NCI-H446 (cell line): ENCODE measurements at places on chromosomes 13 and 19.

DNA sequence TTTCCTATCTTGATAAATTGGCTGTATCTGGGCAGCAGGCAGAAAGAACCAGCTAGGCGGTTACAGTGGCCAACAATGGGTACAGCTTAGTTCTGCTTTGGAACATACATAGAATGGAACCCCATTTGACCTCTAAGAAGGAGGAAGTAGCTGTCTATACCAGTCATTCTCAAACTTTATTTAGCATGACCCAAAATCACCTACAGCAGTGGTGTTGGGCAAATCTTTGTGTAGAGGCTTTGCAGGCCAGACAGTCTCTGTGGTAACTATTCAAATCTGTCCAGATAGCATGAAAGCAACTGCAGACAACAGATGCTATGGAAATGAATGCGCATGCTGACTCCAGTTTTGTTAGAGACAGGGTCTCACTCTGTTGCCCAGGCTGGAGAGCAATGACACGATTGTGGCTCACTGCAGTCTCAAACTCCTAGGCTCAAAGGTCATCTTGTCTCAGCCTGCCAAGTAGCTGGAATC, 12.0 kb upstream of the KCNC3 start:
- DNase-seq = no peak

- DNase-seq = no peak
Measured at GRCh38 chr13:30816736-30817135, 81.4 kb downstream of the ALOX5AP start.

DNA sequence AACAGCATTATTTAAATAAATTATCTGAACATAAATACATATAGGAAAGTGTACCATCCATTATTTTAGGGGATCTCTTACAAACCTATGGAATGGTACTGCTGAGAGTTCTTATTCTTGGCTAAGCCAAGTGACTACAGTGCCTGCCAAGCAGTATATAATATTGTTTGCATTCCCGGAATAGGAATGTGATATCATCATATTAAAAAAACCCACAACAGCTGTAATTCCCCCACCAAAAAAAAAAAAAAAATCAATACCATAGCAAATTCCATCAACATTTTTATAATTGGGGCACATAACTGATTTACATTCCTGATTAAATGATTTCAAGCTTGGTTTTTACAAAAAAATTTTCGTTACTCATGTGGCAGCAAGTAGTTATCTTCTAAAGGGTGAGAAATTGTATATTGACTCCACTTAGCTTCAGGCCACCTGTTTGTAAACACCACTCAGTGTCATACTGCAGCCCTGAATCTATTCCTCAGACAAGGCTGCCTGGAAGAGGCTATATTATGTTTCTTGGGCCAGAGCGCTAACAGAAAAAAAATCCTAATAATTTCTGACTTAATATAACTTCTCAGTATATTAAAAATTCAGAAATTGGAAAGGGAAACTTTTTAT, 278.1 kb downstream of the DNAJC15 start:
- no peak for DNase-seq

DNA sequence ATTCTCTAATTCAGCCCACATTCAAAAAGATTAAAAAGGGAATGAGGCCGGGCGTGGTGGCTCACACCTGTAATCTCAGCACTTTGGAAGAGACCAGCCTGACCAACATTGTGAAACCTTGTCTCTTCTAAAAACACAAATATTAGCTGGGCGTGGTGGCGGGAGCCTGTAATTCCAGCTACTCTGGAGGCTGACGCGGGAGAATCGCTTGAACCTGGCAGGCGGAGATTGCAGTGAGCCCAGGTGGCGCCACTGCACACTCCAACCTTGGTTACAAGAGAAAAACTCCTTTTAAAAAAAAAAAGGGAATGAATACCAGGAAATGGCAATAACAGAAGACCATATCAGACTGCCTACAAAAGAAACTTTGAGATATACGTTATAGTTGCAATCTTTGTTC, 1244.5 kb downstream of the PCDH9 start:
- no peak for DNase-seq

DNA sequence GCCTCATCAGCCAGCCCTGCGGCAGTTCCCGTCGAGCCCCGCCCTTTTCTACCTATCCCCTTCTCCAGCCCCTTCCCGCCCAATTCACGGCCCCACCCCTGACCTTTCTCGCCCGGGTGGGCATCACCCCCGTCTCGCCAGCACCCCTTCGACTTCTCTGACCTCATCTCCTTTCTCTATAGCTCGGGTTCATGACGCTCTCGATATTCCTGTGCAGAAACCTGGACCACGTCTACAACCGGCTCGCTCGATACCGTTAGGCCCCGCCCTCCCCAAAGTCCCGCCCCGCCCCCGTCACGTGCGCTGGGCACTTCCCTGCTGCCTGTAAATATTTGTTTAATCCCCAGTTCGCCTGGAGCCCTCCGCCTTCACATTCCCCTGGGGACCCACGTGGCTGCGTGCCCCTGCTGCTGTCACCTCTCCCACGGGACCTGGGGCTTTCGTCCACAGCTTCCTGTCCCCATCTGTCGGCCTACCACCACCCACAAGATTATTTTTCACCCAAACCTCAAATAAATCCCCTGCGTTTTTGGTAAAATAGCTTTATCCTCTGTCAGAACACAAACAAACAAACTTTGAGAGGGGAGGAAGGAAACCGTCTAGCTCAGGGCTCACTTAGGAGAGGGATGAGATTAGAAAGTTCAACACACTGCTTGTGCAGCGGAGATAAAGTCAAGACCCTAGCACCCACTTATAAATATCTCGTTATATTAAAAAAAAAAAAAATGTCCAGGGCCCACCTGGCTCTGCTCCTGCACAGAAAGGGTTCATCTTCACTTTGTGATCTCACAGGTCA, 5.1 kb downstream of the CD37 start:
- DNase-seq = no peak

DNA sequence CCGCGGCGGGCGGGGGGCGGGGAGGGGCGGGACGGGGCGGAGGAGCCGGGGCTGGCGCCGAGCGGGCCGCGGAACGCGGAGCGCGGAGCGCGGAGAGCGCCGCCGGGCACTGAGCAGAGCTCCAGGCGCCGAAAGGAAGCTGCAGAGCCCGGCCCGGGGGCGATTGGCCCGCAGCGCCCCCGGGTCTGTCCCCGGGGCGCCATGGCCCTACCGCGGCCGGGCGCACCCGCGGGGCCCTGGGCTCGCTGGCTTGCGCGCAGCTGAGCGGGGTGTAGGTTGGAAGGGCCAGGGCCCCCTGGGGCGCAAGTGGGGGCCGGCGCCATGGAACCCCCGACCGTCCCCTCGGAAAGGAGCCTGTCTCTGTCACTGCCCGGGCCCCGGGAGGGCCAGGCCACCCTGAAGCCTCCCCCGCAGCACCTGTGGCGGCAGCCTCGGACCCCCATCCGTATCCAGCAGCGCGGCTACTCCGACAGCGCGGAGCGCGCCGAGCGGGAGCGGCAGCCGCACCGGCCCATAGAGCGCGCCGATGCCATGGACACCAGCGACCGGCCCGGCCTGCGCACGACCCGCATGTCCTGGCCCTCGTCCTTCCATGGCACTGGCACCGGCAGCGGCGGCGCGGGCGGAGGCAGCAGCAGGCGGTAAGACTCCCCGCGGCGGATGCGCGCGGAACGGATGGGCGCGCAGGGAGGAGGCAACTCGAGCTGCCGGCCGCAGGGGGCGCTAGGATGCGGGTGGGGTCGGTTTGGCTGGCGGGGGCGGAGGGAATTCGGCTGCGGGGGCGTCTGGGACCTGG, at the start of gene PDE4A:
PDE4A (plus strand) TSS at position 95 of the 796 bp plus-strand sequence; CDS start at position 322, 227 bp downstream.
- no peak for DNase-seq

- DNase-seq = no peak
Measured at GRCh38 chr19:1675633-1676350, 23.4 kb upstream of the TCF3 start.

DNA sequence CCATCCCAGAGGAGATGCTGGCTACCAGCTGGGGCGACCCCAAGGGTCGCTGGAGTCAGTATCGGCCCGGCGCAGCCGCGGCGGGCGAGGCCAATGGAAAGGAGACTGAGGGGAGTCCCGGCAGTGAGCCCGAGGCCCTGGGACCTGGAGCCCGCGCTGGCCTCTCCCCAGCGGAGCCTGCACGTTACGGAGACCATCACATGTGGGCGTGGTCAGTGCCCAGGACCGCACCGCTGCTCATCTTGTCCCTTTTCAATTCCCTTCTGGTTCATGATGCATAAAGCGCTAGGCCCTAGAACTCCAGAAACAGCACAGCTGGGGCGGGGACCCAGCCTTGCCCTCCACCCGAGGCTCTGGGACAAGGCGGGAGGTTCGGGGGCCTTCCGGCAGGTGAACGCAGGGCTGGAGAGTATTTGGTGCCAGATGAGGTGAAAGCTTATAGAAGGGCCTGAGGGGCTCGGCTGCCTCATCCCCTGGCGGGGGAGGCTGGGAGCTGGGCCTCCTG, 8.0 kb downstream of the C19orf25 start:
- DNase-seq = no peak

- DNase-seq = no peak
Measured at GRCh38 chr13:28479005-28479404, 15.9 kb downstream of the FLT1 start.

DNA sequence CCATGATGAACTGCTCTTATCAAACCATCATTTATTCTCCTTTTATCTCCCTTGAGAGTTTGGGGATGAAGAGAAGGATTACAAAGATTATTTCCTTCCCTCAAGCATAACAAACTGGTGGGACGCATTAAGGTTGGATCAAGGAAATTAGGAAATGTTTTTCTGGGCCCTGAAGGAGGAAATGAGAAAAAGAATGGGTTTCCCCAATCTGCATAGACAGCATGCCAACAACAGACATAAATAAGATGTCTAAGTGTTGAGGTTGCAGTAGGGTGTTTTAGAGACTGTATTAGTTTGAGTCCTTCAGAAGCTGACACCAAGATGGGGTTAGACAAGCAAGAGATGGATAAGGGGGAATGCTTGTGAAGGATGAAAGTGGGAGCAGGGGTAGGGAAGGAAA, 7.3 kb downstream of the EPSTI1 start:
- DNase-seq = no peak

DNA sequence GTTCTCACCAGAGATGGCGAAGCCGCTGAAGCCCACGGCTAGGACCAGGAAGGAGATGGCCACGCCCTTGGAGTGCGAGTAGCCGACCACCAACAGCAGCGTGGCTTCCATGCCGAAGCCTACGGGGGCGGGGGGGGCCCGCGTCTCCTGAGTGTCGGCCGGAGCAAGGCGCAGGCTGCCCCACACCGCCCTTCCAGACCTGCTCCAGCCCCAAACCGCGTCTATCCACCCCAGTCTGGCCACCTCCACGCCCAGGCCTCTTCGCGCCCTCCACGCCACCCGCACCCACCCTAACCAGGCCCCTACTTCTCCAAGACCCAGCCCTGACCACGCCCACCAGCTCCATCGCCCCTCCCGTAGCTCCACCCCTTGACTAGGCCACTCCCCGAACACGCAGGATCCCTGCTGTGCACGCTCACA, 6.2 kb downstream of the GFY start:
- no peak for DNase-seq

DNA sequence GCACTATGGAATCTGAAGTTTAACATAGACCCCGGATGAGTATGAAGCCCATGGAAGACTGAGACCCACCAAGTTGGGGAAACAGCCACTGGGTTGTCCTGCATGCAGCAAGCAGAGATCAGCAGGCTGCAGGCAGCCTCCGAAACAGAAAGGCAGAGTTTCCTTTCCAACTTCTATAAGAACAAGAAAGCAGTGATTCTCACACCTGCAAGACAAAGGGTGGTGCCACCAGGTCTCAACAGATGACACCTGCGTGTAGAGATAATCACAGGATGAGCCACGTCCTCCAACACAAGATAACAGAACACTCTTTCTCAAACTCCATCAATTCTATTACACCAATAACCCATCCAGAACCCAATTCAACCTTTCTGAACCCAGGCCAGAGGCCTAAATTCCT, 457.9 kb downstream of the FOXO1 start:
- no peak for DNase-seq

GRCh38 chr13:103101500-103101899, 35.3 kb upstream of the SLC10A2 start:
- DNase-seq = no peak

GRCh38 chr19:56273563-56274117, 1.1 kb downstream of the EDDM13 start:
- no peak for DNase-seq

DNA sequence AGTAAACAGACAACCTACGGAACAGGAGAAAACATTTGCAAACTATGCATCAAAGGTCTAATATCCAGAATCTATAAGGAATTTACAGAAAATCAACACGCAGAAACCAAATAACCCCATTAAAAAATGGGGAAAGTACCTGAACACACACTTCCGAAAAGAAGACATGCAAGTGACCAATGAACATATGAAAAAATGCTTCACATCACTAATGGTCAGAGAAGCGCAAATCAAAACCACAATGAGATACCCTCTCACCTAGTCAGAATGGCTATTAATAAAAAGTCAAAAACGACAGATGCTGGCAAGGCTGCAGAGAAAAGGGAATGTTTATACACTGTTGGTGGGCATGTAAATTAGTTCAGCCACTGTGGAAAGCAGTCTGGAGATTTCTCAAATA, 29.5 kb downstream of the SLC25A15 start:
- no peak for DNase-seq

- no peak for DNase-seq
Measured at GRCh38 chr19:47022140-47022536, 2.5 kb downstream of the NPAS1 start.

GRCh38 chr13:84962849-84963248, 836.4 kb downstream of the SLITRK6 start:
- DNase-seq = no peak

DNA sequence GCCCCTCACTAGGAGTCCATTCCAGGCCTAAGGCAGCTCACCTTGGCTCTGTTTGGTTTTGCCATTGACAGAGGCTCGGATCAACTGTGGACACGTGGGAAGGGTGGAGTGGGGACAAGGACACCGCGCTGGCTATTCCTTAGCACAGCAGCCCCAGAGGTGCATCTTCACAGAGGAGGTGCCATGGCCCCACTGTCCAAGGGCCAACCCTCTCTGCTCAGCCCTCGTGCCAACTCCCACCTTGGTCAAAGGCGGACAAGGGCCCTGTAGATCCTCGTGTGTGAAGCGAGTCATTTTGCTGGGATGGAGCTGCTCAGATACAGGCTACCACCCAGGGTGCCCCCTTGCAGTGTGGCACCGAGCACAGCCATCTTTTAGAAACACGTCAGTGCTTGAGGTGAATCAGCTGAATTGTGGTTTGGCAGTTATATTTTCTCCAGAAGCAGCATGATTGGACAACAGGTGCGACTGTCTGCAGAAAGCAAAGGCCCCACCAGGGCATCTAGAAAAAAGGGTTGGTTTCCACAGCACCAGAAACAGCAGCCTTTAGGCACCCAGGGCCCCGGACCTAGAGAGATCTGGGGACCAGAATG, 192.1 kb upstream of the GPR12 start:
- no peak for DNase-seq
